ENCODE measurements at places on chromosomes 2 and 18.

- peak; percentile 13 for DNase-seq
These were observed 138.2 kb upstream of the NRP2 start for GRCh38 chr2:205543937-205544702.

DNA sequence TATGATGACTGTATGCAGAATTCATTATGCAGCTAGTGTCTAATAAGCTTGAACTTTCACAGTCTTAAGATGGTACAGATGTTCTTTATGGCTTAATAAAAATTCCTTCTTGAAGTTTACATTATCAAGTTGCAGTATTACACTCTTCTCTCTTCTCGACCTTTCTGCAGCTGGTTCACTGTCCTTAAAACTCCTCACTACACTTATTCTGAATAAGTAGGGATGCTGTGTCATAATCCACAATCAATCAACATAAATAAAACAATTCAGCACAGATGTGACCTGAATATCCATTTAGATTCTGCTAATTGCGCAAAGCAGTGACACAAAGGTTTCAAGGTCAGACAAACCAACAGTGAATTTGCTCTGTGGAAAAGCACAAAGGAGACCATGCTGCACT is 356.8 kb downstream of the SUCLG1 start:
- no peak for DNase-seq

DNA sequence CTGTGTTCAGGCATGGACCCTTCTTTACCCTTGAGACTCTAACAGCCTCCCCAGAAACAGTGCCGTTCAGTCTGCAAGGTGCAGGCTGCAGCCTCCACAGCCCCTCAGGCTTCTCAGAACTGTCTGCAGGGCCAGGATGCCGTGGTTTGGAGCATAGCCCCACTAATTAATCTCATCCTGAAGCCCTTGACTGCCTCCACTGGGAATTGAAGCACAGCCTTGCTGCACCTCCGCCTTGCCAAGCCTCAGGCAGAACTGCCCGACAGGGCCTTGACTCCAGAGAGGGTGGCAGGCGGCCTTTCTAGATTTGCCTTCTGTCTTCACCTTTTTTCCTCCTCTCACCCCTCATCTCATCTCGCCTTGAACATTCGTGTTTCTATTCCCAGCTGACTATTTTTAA is 119.8 kb downstream of the NRP2 start:
- DNase-seq = no peak

- DNase-seq = no peak
These were observed 41.1 kb downstream of the CDC42EP3 start for GRCh38 chr2:37630301-37630700.

DNA sequence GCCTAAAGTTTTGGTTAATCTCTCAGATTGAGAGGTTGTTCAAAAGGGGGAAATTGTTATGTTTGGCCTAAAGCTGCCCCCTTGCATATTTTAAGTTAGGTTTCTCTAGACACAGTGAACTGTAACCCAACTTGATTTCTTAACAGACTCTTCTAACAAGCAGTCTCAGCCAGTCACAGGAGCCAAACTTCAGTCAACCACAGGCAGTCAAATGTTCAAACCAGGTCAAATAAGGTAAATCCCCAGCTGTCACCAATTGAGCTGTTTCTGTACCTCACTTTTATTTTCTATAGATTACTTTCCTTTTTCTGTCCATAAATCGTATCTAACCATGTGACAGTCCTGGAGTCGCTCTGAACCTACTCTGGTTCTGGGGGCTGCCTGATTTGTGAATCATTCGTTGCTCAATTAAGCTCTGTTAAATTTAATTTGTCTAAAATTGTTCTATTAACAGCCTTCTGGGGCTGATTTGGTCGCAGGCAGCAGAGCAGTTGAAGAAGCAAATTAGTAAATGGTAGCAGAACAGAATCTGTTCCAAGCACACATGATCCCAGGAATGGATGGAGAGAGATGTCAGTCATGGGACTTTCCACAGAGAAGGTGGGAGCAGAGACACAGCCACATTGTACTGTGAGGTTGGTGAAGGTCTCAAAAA is 16.4 kb upstream of the NFU1 start:
- DNase-seq = no peak

DNA sequence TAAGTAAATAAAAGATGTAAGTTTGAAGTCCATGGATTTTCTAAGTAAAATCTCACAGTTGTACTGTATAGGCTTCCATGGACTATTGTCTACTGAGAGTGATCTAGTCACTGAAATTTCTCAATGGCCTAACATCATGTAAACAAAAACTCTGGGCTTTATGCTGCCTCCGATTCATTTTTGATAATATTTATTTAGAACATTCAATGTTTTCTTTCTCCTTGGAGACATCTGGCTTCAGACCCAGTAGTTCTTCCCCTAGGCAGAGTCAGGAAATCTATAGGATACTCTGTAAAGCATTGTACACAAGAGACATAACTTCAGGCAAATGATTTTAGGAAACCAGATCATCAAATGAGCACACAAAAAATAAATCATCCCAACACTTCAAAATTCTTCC is 1208.6 kb upstream of the ZEB2 start:
- peak; percentile 15 for DNase-seq

- DNase-seq = no peak
These were observed 3.7 kb downstream of the ODC1 start for GRCh38 chr2:10444463-10444862.

DNA sequence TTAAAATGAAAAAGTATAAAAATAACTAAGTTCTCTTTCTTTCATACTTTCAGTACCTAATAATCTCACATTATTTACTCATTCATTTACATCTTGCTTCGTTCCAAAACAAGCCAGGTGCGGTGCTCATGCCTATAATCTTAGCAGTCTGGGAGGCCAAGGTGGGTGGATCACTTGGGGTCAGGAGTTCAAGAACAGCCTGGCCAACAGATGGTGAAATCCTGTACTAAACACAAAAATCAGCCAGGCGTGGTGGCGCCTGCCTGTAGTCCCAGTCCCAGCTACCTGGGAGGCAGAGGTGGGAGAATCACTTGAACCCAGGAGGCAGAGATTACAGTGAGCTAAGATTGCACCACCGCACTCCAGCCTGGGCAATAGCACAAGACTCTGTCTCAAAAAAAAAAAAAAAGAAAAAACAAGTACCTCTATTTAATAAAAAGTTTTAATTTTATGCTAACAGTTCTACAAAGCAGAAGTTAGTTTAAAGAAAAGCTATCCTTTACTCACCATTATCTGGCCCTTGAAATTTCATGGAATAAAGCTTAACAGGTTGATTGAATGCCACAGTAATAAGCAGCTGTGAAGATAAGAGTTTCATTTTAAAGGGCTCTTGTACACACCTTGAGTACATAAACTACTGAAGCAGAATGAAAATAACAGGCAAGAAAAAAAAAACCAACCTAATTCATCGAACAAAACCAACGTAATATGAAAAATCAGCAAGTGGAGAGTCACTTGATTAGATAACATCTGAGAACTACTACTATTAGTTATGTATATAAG is 22.5 kb downstream of the TXNL1 start:
- DNase-seq = no peak

- peak; percentile 88 for DNase-seq
These were observed at the start of gene CLIP4 for GRCh38 chr2:29114946-29115609. Gene CLIP4, plus strand, starts transcription at chr2:29115415. Its CDS starts 5,974 bp downstream, at chr2:29121389.

- peak; percentile 55 for DNase-seq
These were observed 94.8 kb upstream of the ARL5A start for GRCh38 chr2:151922845-151923666.

DNA sequence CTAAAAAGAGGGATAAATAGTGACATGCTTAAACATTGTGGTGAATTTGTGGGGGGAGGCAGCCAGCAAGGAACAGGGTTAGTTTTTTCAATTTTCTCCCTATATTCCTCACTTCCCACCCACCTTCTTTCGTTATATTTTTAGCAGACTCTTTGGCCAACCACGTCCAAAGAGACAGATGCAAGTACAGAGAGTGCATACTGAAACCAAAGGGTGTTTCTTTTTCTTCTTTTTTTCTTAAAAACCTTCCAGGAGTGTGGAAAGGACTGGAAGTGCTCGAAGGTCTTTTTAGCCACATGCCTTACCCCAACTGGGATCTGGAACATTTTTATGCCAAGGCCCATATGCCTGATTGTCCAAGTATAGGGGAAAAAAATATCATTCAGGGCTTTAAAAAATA is 59.0 kb downstream of the TNP1 start:
- DNase-seq = no peak

GRCh38 chr18:47549021-47549540 is 297.6 kb upstream of the SKOR2 start:
- DNase-seq = no peak

GRCh38 chr2:44778221-44778654 is 163.3 kb upstream of the SIX3 start:
- DNase-seq = no peak

DNA sequence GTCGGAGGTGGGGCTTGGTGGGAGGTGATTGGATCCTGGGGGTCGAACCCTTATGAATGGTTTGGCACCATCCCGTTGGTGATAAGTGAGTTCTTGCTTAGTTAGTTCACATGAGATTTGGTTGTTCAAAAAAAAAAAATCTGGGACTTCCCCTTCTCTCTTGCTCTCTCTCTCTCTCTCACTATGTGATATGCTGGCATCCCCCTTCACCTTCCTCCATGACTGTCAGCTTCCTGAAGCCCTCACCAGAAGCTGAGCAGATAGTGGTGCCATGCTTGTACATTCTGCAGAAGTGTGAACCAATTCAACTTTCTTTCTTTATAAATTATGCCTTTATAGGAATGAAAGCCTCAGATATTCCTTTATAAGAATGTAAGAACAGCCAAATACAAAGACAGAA is 269.7 kb upstream of the APCDD1 start:
- no peak for DNase-seq

GRCh38 chr2:156430980-156431358 is 5.2 kb upstream of the GPD2 start:
- peak; percentile 80 for DNase-seq

GRCh38 chr18:49023271-49023937 is 72.6 kb upstream of the SMAD7 start:
- DNase-seq = no peak

DNA sequence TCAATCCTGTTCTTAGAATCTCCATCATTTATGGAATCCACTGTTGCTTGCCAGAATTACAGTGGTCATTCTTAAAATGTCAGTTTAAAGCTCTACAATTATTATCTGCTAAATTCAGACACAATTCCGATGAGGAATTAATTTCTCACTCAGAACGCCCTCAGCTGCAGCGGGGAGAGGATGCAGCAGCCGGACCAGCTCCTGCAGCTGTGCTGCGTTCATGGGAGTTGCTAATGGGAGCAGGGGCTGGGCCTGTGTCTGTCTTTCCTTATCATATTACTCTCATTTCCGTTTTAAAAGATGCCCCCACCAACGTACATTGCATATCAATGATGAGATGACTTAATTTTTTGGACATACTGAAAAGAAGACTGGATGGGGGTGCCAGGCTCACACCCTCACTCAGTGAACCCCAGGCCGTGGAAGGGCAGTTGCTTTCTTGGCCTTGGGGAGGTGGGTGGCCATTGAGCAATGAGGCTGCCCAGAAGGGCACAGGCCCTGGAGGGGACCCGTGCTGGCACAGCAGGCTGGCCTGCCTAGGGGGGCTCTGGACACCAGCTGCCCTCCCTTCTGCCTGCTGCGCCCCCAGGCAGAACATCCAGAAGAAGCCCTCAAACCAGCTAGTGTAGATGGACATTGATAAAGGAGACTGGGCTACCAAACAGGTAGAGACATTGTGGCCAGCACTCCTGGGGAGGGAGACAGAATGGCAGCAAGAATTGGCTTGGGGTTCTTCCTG is 503.6 kb upstream of the MYT1L start:
- DNase-seq = no peak

GRCh38 chr2:119482481-119483394 is 41.5 kb downstream of the SCTR start:
- no peak for DNase-seq

- DNase-seq = peak; percentile 87
These were observed 91.6 kb downstream of the ASB1 start for GRCh38 chr2:238518172-238518820.

DNA sequence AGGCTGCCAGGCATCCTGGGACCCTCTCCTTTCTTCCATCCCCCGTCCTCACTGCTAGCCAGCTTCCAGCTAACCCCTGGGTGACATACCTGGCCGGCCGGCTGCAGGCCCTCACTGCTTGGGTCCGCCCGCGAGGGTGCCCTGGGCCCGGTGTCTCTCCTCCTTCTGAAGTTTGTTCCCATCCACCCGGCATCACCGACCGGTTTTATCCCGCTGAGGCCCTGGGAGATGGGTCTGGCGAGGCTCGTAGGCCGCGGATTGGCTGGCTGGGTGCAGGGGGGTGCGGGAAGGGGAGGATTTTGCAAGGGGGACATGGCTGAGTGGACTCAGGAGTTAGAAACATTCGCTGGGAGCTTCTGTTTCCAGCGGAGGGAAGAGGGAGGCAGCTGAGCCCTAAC is at the start of gene PAX8:
Gene PAX8, minus strand, starts transcription at position 180 of the 398 bp plus-strand sequence. CDS start 527 bp downstream, outside the sequence.
- no peak for DNase-seq

- DNase-seq = no peak
These were observed 181.9 kb upstream of the NRXN1 start for GRCh38 chr2:51213826-51214225.

- DNase-seq = no peak
These were observed 41.1 kb upstream of the RALBP1 start for GRCh38 chr18:9434122-9434701.

- DNase-seq = no peak
These were observed 7.9 kb upstream of the PRKD3 start for GRCh38 chr2:37332560-37332959.

Measured in adipocyte (in vitro differentiated cells).